ENCODE measurements at places on chromosomes 6 and 20. TPM values are rescaled to one million over a fixed set of nuclear protein-coding genes. Genes with fewer than 3 reads are reported as not detected.

GRCh38 chr20:57330998-57331397 is 1.4 kb downstream of the SPO11 start:
- peak; percentile 19 for DNase-seq

GRCh38 chr20:59024111-59024530 is 4.9 kb downstream of the TUBB1 start:
- DNase-seq: no peak

DNA sequence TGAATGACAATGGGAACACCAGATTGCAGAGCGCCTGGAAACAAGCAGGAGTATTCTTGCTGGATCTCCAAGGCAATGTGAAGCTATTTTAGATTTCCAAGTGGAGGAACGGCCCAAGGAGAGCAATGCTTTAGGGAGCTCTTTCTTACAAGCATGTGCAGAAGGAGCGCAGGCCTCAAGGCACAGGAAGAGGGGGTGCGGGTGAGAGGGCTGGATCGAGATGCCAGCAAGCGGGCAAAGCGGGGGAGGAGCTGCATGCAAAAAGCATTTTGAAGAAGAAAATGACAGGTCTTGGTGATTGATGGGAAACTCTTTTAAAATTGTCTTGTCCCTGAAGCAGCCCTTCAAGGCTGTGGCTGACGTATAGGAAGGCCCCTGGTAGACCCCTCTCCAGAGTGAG is 171.9 kb downstream of the QRSL1 start:
- no peak for DNase-seq

- DNase-seq: peak; percentile 34
Measured at GRCh38 chr20:62822788-62823651, 6.2 kb downstream of the COL9A3 start.

- DNase-seq: peak; percentile 74
Measured at GRCh38 chr6:43181942-43182860, at the start of gene CUL9. Gene CUL9, plus strand, starts transcription at chr6:43182196. Its CDS starts 2,115 bp downstream, at chr6:43184311.

Gene CRISP3
- total RNA-seq: not detected

Gene CARMIL1
- 11.2 TPM for total RNA-seq

Gene UST
- total RNA-seq: 9.0 TPM

Gene LST1
- not detected for total RNA-seq

Gene BPIFB1
- total RNA-seq: not detected

Gene PGC
- not detected for total RNA-seq

Gene TRIM39
- 11.3 TPM for total RNA-seq
